Omental fat pad (tissue), 4 donors: ENCODE measurements at places on chromosomes 13 and 19.

GRCh38 chr13:26678796-26679195 lies 81.8 kb downstream of the GPR12 start:
- no peak for DNase-seq

DNA sequence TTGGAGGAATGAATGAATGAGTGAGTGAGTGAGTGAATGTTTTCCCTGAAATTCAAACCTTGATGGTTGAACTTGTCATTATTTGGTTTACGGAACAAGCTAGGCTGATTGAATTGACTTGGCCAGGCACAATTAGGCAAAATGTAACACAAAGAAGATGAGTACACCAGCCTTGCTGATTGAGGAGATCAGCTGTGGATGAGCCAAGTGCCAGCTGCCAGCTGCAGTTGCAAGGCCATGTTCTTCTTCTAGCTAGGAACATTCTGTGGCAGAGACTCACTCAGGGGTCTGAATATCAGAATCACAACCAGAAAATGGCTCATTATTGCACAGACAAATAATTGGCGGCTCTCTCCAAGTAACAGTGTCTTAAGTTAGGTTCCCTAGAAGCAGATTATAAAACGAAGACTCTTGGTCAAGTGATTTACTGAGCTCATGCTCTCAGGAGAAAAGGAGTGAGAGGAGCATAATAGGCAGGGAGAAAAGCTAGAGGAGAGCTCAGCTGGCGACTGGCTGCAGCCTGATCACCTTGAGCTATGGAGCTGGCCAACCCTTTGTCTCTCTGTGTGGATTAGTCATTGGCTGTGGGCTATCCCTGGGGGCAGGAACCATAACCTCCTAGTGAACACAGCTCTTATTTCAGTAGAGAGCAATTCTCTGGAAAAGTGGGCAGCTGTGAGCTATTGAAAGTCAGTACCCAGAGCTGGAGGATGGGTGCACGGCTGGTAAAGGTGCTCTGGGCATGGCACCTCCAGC lies 225.3 kb upstream of the SERP2 start:
- no peak for DNase-seq

DNA sequence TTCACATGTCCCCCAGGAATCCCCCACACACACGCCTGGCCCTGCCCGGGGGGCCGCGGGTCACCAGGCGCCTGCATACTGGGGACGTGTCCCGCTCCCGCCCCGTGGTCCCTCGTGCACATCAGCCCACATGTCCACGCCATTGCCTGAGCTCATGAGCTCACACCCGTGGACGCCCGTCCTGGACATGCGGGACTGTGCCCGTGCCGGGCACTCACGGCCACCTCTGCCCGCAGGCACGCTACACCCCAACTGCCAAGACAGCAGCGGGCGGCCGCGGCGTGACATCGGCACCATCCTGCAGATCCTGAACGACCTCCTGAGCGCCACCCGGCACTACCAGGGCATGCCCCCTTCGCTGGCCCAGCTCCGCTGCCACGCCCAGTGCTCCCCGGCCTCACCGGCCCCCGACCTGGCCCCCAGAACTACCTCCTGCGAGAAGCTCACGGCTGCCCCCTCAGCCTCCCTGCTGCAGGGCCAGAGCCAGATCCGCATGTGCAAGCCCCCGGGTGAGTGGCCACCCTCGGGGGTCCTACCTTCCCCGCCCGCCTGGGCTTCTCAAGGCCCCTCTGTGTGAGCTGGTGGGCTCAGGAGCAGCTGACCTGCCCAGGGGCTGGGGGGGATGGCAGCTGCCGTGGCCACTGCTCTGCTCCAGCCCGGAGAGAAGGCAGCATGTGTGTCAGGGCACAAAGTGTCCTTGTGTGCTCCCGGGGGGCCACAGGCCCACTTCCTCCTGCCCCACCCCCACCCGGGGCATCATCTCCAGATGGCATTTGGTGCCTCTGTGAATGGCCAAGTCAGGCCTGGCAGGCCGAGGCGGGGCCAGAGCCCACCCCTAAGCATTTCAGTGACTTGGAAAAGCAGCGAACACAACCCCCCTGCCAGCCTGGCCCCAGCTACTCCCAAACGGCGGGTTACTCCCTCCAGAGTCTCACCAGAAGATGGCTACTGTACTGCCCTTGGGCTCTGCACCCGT lies 7.1 kb downstream of the MIDN start:
- no peak for DNase-seq

- DNase-seq = no peak
These were observed 1954.1 kb downstream of the PCDH9 start for GRCh38 chr13:65275838-65276630.
